ENCODE measurements at places on chromosomes 13 and 19. TPM values are rescaled to one million over a fixed set of nuclear protein-coding genes. Genes with fewer than 3 reads are reported as not detected.

SBK2 gene
- total RNA-seq: not detected

NLRP11 gene
- not detected for total RNA-seq

FGF22 gene
- 0.22 TPM for total RNA-seq

TEX29 gene
- total RNA-seq: 0.67 TPM

ICAM4 gene
- 2.3 TPM for total RNA-seq

Measured in mesenteric fat pad (tissue), 1 donor.